ENCODE measurements at places on chromosomes 4 and X.

DNA sequence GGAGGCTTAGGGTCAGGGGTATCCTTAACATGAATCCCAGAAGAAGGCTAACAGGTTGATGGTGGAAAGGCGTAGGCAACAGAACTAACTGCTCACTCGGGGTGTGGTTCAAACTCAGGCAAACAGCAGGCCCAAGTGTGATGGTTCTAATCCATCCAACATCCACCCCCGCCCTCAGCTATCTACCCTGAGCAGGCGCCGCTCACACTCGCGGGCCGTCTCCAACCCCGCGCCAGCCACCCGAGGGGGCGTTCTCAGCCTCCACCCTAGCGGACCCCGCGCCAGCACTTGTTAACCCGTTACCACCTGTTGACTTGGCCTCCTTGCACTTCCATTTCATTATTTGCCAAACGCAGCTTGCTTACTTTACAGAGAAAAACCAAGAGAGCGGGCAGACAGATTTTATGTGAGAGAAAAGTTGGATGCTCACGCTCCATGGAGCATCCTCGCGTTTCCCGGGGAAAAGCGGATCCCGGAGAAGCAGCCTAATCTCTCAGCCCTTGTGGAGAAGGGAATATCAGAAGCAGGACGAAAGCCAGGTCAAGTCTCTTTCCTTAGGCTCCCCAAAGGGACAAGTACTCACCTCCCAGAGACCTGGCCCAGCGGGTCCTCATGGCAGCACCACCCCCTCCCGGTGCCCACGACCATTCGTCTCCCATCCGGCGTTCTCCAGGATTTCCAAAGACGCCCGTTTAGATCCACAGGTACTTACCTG lies 773 bp downstream of the SNCA start:
- DNase-seq: no peak

- DNase-seq: no peak
Measured at GRCh38 chr4:81963763-81964020, 410.1 kb downstream of the HNRNPD start.

- no peak for DNase-seq
Measured at GRCh38 chr4:685679-686412, 3.1 kb downstream of the SLC49A3 start.

GRCh38 chrX:111095974-111096895 lies at the start of gene PAK3:
TSS of gene PAK3 (plus strand) at chrX:111096191. CDS start at chrX:111123104, 26,913 bp downstream.
- peak; percentile 69 for DNase-seq

DNA sequence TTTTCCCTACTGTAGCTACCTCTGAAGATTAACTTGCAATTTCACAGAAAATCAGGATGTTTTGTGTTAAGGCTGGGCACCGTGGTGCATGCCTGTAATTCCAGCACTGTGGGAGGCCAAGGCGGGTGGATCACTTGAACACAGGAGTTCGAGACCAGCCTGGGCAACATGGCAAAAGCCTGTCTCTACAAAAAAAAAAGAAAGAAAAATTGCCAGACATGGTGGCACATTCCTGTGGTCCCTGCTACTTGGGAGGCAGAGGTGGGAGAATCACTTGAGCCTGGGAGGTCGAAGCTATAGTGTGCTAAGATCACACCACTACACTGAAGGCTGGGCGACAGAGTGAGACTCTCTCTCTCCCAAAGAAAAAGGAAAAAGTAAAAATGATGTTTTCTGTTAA lies 27.4 kb downstream of the APELA start:
- no peak for DNase-seq

DNA sequence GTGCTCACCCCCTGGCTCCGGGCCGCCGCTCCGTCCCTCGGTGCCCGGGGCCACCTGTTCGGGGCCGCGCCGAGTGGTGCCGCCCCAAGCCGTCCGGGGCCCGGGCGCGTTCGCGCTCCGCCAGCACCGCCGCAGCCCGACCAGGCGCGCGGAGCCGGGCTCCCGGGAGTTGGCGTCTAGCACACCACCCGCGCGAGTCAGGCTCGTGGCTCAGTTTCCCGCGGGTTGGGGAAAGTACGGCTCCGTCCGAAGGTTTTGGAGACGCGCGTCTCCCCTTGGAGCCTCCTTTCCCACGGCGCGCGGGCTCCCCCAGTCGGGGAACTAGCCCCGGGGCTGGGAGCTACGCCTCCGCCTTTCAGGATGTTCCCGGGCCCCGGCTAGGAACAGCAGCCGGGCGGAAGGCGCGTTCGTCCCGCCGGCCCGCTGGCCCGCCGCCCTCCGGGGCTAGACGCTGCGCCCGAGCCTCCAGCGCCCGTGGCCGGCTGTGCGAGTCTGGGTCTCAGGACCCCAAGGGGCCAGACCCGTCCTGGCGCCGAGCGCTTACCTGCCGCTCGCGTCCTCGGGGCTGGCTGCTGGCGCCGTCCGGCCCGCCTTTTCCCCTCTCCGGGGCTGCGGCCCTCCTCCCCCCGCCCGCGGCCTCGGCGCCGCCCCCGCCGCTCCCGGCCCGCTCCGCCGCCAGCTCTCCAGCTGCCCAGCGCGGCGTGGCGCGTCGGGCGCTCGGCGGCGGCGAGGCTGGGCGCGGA lies at the start of gene ADGRG2:
ADGRG2 (minus strand) TSS at position 571 of the 743 bp plus-strand sequence. CDS start 53,634 bp downstream, outside the sequence.
- no peak for DNase-seq

GRCh38 chrX:29043746-29044145 lies 456.5 kb downstream of the IL1RAPL1 start:
- DNase-seq: no peak

DNA sequence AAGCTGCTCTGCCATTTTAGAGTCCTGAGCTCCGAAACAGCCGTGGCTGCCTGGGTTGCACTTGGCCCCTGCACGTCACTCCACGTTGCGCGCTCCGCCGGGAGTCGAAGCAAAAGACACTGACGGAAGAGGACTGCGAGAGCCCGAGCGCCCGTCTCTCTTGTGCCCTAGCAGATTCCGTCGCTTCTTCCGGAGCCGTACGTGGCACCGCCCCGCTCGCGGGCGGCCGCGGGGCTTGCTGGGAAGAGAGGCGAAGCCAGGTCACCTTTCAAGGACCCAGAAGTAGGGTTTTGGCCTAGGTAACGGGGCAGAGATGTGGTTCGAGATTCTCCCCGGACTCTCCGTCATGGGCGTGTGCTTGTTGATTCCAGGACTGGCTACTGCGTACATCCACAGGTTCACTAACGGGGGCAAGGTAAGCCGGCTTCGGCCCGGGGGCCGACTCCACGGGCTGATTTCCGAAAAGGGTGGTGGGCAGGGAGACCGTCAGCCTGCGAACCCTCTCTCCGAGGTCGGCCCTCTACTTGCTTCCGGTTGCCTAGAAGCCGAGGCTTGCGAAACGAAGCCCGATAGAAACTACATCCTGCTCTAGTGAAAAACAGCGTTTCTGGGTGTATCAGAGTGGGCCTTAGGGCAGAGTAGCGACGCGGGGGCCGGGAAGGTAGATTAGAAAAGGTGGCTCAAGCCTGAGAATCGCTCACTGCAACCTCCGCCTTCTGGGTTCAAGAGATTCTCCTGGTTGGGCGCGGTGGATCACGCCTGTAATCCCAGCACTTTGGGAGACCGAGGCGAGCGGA lies at the start of the genes NDUFA1 and RNF113A:
NDUFA1 (plus strand) TSS at position 234 of the 797 bp plus-strand sequence; CDS start at position 314, 80 bp downstream.
RNF113A (minus strand) TSS at position 135 of the 797 bp plus-strand sequence; CDS start at position 15, 120 bp downstream.
- peak; percentile 81 for DNase-seq

GRCh38 chr4:600850-601515 lies 24.4 kb upstream of the PDE6B start:
- no peak for DNase-seq

GRCh38 chr4:20490734-20491133 lies 209.5 kb upstream of the PACRGL start:
- DNase-seq: no peak

DNA sequence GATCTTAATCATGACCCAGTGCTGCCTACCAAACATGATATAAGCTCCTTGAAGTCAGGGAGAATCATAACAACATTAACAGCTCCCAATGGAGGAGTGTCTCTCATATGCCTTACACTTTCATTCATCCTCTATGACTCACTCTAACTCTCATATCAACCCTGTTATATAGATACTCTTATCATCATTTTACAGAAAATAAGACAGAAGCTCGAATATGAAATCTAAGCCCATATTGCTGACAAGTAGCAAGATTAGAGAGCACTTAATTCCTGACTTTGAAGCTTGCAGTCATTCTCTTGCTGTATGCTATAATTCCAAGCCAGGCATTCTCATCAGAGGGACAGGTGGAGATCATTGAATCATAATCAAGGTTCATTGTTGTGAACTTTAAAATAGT lies 476.7 kb upstream of the ATOH1 start:
- DNase-seq: no peak

GRCh38 chr4:27276307-27277073 lies 415.8 kb downstream of the STIM2 start:
- DNase-seq: peak; percentile 17

- DNase-seq: no peak
Measured at GRCh38 chrX:150635952-150636351, 57.2 kb upstream of the MTMR1 start.

DNA sequence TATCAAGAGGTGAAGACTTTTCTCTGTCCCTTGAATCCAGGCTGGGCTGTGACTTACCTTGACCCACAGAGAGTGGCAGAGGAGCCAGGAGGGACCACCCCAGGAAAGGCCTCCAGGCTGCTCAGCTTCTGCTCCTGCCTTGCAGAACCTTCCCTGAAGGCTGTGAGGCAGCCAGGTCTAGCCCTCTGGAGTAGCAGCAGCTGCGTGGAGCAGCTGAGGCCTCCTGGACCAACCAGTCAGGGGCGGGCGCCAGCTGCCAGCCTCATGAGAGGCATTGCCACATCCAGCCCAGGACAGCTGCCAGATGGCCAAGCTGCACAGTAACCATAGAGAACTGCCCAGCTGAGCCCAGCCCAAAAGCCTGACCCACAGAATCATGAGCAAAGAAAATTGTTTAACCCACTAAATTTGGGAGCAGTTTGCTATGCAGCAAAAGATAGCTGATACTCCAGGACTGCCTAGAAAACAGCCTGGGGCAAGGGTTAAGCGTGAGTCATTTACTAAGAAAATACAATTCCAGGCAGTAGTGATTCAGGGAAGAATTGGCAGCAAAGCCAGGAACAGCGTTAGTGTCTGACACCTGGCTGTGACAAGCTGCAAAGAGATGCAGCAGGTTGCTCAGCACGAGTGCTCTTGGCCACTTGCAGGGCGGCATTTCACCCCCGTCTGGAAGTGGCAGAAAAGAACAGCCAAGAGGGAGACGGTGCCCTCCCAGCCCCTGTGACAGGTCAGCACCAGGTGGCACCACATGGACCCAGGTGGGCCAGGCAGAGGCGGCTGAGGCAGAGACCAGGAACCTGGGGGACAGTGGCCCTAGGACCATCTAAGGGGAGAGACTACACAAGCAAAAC lies 14.7 kb upstream of the PDE6B start:
- DNase-seq: peak; percentile 61

GRCh38 chr4:36006226-36006625 lies 238.1 kb downstream of the ARAP2 start:
- DNase-seq: no peak

DNA sequence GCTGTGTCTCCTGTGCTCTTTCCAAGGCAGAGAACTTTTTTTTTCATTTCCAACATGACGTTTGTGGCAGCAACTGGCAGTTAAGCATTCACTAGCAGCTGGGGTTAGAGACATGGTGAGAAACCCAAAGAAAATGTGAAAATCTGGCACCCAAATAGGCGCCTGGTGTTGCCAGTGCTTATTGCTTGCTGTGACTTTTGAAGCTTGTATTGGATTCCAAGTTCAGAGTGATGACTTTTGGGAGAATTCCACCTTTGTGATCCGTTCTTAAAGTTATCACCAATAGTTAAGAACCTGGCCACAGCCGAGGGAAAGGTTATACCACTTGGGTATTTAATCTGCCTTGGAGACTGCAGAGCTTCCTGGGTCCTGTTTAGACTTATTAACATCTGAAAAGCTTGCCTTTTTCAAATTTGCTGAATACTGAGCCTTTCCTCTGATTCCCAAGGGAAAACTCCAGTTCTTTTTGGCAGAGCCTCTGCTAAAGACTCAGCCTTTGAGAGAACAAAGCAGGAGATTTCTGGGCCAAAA lies 101.0 kb downstream of the OPHN1 start:
- no peak for DNase-seq

DNA sequence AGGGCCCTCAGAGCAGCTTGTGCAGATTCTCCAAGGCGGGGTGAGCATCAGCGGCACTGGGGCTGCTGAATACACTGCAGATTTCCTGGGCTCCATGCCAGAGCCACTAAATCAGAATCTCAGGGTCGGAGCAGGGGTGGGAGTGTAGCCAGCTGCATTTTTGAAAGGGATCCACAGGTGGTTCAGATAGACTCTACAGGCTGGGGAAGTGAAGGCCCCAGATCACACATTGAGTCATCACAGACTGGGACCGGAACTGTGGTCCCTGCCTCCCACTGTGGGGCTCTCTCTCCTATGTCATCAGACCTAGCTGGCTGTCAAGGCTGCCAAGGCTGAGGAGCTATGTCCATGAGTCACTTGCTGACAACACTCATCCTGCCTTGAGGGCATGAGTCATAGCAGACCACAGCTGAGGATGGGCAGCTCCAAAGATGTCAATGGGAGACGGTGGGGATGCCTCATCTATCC lies 162.3 kb upstream of the MAMLD1 start:
- peak; percentile 66 for DNase-seq

GRCh38 chr4:89284828-89285227 lies 22.8 kb downstream of the GPRIN3 start:
- no peak for DNase-seq

DNA sequence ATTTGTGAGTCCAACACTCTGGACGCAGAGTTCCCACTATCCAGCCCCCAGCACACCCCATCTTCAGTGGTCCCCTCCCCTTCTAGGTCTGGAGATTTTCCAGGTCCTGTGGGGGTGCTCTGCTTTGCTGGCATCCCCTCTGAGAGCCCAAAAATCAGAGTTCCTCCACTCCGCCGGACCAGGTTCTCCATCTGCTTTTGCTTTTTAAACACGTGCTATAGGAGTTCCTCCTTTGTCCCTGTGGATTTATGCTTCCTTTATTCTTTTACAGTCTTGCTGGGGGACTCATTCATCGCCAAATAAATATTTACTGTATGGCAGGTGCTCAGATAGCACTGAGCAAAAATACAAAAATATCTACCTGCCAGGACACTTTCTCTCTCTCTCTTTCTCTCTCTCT lies 324.7 kb downstream of the STK32B start:
- DNase-seq: no peak

GRCh38 chr4:42676066-42676951 lies 19.4 kb upstream of the ATP8A1 start:
- no peak for DNase-seq

DNA sequence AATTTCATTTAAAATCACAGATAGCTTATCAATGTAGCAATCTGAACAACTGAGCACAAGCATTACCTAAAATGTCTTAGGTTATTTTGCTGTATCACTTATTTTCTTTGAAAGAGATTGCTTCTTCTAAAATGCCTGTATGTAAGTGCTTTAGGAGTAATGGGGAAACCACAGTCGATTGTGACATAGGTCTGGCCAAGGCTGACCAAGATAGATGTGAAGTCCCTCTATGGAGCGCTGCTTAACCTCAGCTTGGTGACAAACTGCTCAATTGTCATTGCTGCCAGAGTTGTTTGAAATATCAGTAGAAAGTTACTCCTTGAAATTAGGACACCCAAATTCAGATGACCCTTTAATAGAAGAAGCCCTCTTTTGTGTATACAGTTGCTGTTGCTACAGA lies 401.9 kb upstream of the NDST4 start:
- no peak for DNase-seq

DNA sequence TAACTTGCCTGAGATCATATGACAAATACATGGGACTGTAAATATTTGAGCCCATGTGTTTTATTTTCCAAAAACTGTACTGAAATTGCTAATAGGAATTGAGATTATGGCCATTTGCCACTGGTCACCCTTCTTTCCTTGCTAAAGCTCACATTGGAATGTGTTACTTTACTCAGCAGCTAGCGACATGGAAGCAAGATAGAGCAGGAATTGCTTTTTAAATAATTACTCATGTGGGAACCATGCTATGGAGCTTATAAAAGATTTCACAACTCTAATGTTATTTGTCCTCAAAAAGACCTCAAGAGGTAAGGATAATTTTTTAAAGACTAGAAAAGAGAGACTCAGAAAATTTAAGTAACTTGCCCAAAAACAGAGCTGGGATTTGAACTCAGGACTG lies 48.8 kb upstream of the AFAP1 start:
- no peak for DNase-seq

- no peak for DNase-seq
Measured at GRCh38 chrX:136259543-136259942, 8.3 kb upstream of the MAP7D3 start.
